Lung microvascular endothelial cell (primary cell): ENCODE measurements at places on chromosomes 16 and 17. TPM values are rescaled to one million over a fixed set of nuclear protein-coding genes. Genes with fewer than 3 reads are reported as not detected.

Gene APOH
- total RNA-seq, result not detected in 2 replicates

Gene KRTAP4-5
- not detected in 2 replicates for total RNA-seq

Gene KCNH6
- under 0.01 and 0.20 TPM in 2 replicates for total RNA-seq

Gene TMC7
- 2.8 and 3.6 TPM in 2 replicates for total RNA-seq

Gene PSMD3
- 66.5 and 84.3 TPM in 2 replicates for total RNA-seq
